ENCODE measurements at places on chromosomes 7 and 10.

- DNase-seq = no peak
These were observed 63.2 kb upstream of the TOMM7 start for GRCh38 chr7:22885797-22886261.

GRCh38 chr7:158120316-158120715 is 467.3 kb downstream of the PTPRN2 start:
- no peak for DNase-seq

DNA sequence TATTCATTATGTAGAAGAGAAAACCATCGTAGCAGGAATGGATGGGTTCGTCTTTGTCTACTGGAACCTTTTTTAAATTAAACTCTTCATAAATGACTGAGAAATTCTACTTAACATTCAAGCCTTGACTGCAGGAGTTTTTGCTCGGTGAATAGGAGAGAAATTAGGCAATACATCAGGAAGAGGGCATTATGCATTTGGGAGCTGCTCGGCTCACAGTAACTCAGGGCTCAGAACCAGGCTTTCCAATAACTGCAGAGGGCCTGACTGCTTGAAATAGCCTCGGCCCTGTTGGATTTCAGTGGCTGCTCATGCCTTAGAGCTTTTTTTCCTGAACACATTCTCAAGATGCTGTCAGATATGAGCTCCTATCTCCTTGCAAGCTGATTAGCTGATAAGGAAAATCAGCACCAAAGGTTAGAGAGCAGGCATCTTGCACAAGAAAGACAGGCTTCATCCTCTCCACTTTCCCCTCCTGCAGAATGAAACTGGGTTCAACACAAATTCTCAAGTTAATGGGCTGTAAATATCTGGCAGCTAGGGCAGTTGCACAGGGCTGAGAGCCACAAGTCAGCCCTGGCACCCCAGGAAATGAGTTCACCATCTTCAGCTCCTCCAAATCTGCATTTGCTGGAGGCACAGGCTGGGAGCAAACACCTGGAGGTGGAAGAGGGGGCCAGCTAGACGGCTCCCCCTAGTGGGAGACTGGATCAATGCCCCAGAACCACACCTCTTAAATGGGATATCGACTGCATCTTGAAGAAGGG is 24.3 kb downstream of the TECTB start:
- no peak for DNase-seq

- DNase-seq = no peak
These were observed 5.7 kb upstream of the TAS2R40 start for GRCh38 chr7:143216151-143216550.

GRCh38 chr10:43921881-43922280 is 273.2 kb upstream of the ZNF32 start:
- no peak for DNase-seq

- no peak for DNase-seq
These were observed 33.6 kb downstream of the CNTNAP2 start for GRCh38 chr7:146150153-146150552.

GRCh38 chr7:134740376-134740775 is 39.1 kb upstream of the CALD1 start:
- DNase-seq = no peak

GRCh38 chr10:57925045-57925444 is 342.6 kb downstream of the IPMK start:
- no peak for DNase-seq

- no peak for DNase-seq
These were observed 2.8 kb upstream of the GPRIN2 start for GRCh38 chr10:46559231-46559671.

DNA sequence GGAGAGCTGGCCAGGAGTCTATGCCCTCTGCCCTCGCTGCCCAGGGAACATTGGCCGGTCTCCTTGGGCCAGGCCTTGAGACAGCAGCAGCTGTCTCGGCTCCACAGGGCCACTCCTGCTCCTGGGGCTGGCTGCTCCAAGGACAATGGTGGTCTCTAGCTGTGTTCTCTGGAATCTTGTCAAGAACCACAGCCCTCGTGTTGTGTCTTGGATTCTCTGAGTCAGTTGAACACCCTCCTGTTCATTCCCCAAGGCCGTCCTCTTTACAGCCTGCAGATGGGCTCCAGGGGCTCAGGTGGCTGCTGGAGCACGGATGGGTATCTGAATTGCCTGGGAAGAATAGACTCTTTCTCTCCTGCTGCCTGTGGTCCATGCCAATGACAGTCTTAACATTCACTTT is 511.1 kb downstream of the GLRX3 start:
- no peak for DNase-seq

DNA sequence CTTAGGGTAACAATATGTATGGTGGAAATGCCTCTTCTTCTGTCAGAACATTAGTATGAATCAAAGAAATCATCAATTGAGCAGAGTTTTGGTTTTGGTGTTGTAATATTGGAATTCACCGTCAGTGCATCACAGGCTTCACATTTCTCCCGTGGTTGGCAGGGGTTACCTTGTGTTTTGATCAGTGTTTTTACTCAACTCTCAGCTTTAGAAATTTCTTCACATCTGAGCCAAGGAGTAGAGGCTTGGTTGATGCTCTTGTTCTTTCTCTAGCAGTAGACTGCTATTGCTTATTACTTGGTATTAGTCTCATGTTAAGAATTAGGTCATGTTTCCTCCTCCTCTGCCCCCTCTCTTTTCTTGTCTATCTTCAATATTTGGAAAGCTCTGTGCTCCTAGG is 188.8 kb upstream of the SMIM30 start:
- no peak for DNase-seq

GRCh38 chr7:151389768-151390597 is 19.9 kb downstream of the WDR86 start:
- no peak for DNase-seq

Measured in cortex of kidney (tissue), 1 donor.